ENCODE measurements at places on chromosomes 5 and 9.

DNA sequence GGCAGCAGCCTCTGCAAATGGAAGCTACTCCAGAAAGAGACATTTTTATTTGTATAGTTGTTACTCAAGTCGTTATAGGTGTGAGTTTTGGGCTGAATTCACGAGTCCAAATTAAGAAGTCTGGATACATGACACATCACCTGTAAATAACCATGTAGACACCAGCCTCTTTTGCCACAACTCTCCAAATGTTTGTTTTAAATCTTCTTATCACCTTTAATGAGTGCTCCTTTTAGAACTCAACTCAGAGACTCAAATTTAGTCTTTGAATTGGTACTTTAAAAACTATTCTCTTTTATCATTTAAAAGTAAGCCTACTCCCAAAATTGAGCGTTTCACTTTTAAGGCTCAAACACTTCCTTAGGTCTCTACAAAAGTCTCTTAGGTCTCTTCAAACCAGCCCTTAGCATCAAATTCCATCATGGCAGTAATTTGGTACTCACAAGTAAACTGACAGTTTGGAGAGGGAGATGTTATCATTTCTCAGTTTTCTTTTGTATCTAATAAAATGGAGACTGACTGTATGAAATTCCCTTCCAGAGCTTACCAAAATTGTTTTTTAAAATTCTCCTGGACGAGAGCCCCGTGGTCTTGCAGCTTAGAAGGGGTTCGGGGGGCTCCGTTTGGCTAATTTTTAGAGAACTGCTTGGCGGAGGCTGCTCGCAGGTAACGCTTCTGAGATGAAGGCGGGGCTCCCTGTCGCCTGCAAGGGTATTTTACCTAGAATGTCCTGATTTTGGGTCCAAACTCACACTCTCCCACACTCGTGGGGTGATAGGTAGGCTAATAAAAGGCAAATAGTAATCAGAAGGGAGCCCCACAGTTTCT lies 194.6 kb downstream of the MEF2C start:
- peak; percentile 57 for DNase-seq

DNA sequence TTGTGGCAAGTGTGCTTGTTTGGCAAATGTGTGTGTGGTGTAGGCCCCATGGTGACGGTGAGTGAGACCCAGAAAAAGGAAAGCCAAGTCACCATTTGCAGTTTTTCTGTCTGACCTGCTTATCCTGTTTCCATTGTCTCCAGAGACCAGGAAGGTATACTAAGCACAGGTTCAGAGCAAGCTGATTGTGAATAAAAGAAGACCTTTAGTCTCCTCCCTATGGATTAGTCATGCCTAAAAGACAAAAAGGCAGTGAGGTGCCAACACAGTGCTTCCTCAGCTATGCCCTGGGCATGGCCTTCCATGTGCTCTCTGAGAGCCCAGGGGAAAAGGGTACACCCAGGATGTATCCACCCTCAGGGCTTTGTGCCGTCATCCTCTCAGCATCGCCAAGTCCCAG lies 49.2 kb upstream of the SHOC1 start:
- DNase-seq: no peak

DNA sequence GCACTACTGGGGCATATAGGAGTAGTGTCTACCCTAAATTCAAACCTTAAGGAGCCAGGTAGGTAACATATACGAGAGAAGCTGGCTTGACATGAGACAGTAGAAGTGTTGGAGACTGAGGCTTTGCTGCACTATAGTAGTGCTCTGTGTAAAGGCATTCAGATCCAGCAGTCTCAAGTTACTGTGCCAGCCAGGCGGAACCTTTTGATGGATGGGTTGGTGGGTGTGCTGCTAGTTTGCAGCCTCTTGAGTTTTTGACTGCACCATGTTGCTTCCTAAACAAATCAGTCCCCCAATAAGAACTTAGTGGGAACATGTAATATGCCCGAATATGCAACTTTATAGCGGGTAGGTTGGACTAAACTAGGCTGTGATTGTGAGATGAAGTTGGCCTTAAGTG lies 1.5 kb downstream of the CLTA start:
- no peak for DNase-seq

DNA sequence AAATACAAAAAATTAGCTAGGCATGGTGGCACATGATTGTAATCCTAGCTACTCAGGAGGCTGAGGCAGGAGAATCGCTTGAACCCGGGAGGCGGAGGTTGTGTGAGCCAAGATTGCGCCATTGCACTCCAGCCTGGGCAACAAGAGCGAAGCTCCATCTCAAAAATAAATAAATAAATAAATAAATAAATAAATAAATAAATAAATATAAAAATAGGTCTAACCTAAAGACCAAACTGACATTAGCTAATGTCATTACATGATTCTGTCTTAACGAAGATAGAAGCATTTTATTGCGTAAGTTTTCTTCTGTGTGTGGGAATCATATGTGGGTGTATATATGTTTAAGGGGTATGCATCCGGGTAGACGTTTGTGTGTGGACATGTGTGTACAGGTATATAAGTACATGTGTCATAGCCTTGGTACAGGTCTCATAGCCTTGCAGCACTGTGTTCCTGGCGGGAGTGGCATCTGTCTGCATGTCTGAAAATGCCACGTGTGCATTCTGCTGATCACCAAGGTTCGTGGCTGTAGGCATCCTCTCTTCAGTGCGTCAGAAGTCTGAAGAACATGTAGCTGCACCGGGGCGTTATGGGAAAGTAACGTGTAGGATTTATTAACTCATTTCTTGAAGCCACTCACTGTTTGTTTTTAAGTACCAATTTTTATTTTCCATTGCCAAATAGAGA lies 298.1 kb downstream of the NR3C1 start:
- DNase-seq: no peak

GRCh38 chr5:131096774-131097710 lies 68.0 kb downstream of the HINT1 start:
- no peak for DNase-seq

DNA sequence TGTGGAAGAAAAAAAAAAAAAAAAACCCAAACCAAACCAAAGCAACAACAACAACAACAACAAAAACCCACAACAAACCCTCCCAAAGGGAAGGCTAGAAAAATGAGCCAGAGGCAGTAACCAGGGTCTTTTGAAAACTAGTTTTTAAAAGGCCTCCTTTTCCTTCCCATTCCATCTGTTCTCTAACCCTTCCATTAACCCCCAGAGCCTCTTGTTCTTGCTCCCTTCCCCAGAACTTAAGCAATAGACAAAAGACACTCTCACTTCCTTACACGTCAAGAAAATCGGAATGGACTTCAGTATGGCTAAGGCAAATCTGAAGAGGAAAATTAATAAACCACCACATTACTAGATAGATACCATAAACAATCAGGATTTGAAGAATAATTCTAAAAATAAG lies 292.8 kb downstream of the ARL15 start:
- no peak for DNase-seq

DNA sequence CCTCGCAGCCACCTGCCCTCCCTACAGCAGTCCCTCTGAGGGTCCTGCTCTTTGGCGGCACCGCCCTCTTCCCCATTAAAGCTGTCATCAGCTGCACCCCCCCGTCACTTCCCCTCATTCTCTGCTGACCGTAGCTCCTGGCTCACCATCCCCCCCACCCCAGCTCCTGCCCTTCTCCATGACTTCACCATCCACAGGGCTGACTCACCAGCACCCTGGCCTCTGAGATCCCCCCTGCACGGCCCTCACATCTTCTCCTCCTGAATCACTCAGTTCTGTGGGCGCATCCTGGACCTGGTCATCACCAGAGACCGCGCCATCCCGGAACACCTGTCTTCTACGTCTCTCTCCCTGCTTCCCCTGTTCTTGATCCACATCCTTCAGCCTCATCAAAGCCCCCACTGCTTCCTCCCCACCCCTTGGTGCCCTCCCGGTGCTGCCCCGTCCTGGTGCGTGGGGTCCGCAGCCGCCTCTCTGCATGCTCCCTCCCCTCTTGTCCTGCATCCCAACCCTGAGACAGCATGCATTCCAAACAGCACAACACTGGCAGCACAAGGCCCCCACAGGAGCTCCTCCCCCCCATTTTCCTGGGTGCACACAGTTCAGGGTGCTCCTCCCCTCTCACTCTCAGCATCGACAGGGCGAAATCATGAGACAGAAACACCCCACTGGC lies 12.9 kb downstream of the FLT4 start:
- DNase-seq: no peak

- DNase-seq: no peak
Observed at GRCh38 chr9:109316207-109316640, 4.6 kb downstream of the EPB41L4B start.

Data from eye (tissue), 1 donor.